Activated CD8-positive, alpha-beta T cell treated with anti-CD3 and anti-CD28 coated beads, Interleukin-2, amount 10 ng/mL, durations not matched to agents 7 days and 5 days (primary cell): ENCODE measurements at places on chromosomes 2 and 18.

DNA sequence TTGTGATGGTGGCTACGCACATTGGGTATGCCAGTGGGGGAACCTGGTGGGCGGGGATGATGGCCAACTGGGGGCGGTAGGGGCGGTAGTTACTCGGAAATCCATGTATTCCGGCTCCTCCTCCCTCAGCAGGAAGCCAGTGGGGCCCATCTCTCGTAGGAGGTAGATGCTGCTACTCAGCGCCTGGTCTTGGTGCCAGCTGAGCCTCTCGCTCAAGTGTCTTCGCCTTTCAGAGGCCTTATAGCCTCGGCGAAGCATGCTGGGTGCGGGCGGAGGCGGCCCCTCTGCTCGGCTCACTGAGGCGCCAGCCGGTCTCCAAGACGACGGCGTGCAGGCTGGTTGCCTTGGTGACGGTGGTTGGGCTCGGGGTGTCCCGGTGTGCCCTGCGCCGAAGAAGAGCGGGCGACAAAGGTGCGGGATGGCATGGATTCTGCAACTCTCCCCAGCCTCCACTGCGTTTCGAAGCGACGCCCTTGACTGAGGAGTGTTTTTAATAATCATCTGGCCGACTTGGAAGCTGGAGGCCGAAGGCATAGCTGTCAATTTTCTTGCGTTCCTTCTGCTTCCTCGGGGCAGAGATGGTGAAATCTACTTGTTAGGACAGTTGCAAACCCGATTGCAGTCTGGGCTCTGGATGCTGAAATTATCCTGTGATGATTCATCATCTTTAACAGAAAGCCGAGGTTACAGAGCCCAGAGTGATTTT, at the start of gene ZSWIM2:
ZSWIM2 (minus strand) TSS at position 298 of the 706 bp plus-strand sequence; CDS start at position 258, 40 bp downstream.
- peak; percentile 29 for DNase-seq

GRCh38 chr2:120740765-120741524, 5.3 kb downstream of the GLI2 start:
- no peak for DNase-seq

- peak; percentile 47 for DNase-seq
Measured at GRCh38 chr2:160353166-160353565, 140.4 kb downstream of the RBMS1 start.

DNA sequence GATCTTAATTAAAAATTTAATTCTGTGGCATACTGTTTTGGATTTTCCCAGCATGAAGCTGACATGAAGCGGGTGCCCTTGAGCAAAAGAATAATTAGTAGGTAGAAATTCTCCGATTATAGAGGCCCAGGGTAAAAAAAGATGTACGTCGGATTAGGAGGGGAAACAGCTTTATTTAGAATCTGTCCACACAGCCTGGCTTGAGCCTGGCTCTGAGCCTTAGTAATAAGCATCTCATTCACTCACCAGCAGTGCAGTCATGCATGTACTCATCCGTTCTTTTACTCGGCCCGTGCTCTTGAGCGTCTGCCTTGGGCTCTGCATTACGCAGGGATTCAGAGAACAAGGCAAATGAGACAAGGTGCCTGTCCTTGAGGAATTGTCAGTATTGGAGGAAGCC, 219.3 kb downstream of the AGAP1 start:
- no peak for DNase-seq

DNA sequence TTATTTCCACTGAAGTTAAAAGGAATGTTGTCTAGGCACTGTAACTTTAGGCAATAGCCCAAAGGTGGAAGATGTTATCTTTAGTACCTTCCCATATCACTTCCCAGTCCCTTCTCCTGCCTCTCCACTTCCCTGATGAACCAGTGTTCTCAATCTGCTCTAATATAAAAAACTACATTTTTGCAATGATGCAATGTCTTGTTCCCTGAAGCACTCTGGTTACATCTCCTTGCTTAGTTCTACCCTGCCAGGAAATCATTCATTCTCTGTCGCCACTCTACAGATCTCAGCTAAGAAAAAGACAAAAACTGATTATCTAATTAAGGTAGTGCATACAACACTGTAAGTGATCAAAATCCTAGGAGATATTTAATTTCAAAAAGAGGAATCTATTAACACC, 71.3 kb downstream of the BAZ2B start:
- no peak for DNase-seq

DNA sequence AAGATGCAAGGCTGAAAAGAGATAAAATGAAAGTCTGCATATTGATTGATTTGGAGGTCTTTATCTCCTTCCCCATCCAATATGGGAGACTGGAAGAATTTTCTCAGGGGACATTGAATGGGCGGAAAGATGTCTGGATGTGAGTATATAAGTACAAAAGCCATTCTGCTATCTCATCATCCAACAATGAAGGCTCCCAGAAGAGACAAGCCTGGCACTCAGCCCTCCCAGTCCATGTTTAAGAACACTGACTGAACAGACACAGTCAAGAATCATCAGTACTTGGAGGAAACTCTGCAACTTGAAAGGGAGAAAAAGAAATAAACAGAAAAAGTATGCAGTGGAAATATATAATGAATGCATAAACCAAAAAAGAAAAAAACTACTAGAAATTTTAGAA, 80.9 kb downstream of the PTRHD1 start:
- no peak for DNase-seq

- no peak for DNase-seq
Measured at GRCh38 chr2:111716905-111717775, 166.9 kb downstream of the ANAPC1 start.

DNA sequence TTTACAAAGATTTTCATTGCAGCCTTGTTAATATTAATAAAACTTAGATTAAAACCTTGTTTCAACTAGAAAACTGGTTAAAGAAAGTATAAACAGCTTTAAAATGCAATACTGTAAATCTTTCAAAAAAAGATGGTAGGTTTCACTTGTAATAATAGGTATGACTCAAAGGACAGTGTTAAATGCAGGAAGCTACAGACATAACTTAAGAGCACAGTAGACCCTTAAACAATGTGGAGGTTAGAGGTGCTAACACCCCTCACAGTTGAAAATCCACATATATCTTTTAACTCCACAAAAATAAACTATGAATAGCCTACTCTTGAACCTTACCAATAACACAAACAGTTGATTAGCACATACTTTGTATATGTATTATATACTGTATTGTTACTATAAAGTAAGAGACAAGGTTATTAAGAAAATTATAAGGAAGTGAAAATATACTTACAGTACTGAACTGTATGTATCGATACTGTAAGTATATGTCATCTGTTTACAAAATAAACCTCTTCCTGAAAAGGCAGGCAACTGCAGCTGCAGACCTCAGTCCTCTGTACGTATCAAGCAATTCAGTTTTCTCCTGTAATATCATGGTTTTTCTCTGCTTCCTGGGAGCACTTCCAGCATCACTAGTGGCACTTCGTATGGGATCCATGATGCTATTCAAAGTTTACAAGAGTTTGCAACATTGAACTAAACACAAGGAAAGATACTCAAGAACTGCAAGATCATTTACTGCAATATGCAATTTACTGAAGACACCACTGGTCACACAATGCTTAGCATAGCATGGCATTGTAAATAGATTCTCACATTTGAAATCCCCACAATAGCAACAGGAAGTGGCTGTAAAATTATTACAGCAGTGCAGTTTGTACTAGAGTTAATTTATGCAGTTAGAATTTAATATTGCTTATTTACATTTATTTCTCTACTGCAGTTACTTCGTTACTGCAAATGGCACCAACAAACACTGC, 610.5 kb upstream of the LRRTM4 start:
- DNase-seq = no peak

- DNase-seq = no peak
Measured at GRCh38 chr2:27442920-27443282, 720 bp downstream of the KRTCAP3 start.

DNA sequence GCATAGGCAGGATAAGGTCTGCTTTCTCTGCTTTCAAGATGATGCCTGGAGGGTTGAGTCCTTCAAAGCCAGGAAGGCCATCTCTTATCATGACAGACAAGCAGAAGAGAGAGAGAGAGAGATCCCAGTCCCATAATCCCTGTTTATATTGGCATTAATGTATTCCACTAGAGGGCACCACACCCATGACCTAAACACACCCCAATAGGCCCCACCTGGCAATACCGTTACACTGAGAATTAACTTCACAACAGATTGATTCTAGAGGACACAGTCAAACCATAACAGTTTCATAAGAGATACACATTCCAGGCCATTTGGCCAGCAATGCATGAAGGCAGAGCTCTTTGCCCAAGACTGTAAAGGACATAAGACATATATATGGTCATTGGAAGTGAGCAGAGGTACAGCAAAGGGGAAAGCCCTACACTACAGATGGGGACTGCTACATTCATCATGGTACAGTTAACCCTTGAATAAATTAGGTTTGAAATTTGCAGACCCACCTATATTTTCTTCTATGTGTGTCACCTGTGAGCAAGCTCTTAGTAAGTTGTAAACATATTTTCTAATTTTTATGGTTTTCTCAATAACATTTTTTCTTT, 1516.1 kb downstream of the RPIA start:
- no peak for DNase-seq

GRCh38 chr2:238169048-238169707, 10.4 kb downstream of the ERFE start:
- DNase-seq = no peak

GRCh38 chr18:11494107-11494506, 115.3 kb upstream of the SLC35G4 start:
- DNase-seq = no peak

DNA sequence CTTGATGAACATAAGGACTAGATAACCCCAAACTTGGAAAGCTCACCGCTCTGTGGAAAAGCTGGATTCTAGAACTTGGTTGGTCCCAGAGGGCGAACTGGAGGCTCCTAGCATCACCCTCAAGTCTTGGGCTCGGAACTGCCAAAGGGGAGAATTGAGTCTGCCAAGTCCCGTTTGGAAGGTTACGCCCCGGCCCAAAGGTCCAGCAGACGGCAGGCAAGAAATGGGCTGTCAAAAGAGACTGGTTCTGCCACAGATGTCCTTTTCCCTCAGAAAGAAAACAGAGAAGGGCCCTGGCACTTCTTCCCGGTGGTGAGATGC, 182.2 kb downstream of the ANAPC1 start:
- no peak for DNase-seq
